Type B pancreatic cell (in vitro differentiated cells): ENCODE measurements at places on chromosomes 2 and 18.

GRCh38 chr2:109046925-109047508, 58.0 kb upstream of the EDAR start:
- DNase-seq: no peak

GRCh38 chr2:27811768-27812167, 40.2 kb downstream of the MRPL33 start:
- DNase-seq: no peak

- no peak for DNase-seq
Measured at GRCh38 chr2:54148391-54148790, 33.0 kb downstream of the ACYP2 start.

DNA sequence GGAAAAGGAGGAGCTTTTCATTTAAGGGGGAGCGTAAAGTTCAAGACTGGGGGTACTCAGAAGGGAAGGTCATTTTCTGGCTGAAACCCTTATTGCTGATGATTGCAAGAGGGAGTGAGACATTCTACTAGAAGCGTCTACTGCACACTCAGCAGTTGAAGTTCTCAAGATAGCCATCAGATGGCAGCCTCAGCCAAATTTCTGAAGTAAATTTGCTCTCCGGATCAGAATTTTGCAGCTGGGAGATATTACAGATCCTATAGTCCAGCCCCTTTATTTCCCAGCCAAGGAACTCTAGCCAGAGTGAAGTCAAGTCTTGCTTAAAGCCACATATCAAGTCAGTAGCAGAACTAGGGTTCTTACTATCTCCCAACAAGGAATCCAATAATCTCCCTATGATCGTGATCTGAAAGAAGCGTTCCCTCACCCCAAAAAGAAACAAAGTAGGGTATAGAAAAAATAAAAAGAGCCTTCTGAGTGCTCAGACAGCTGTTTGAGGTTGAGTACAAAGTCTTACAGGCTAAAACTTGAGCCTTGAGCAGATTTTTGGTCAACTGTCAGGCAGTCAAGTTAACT, 24.0 kb downstream of the RAX start:
- DNase-seq: no peak
